ENCODE measurements at places on chromosomes 7 and 10.

DNA sequence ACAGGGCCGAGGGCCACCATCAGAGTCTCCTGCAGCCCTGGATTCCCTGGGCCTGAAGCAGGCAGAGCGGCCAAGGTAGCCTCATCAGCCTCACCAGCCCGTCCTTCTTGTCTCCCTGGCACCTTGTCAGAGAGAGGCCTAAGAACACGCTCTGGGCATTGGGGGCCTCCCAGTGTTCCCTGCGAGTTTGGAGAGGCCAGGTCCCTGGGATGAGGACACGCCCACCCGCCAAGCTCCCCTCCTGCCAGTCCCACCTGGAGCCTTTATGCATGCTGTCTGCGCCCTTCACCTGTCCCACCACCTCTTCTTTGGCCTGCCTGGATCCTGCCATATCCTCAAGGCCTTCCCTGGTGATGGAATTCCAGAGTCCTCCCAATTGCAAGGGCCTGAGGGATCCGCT is 69.2 kb downstream of the LHPP start:
- DNase-seq = no peak

GRCh38 chr10:109978481-109978880 is 29.3 kb upstream of the ADD3 start:
- DNase-seq = no peak

GRCh38 chr7:137930581-137930980 is 71.3 kb downstream of the CREB3L2 start:
- DNase-seq = no peak

DNA sequence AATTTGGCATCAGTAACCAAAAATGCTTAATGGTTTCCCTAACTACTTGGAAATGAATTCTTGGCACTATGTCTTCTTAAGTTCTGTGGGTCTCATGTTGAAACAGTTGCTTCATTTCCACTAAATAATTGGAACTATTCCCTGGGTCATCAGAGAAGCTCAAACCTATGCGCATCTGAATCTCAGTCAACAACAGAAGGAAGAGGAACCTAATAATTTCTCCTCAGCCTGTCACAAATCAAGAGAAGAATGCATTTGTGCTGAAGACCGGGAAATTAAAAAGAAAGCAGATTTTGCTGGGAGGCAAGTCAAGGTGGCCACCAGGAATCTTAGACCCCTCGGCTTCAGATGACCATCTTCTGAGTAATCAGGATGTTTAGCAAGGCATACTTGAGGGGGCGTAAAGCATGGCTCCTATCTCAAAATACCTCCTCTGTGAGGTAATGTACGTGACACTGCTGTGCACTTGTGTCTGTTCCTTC is 41.4 kb downstream of the TOMM7 start:
- DNase-seq = no peak

GRCh38 chr7:145378197-145378596 is 542.3 kb upstream of the TPK1 start:
- DNase-seq = no peak

GRCh38 chr10:36489181-36489580 is 636.2 kb upstream of the ANKRD30A start:
- no peak for DNase-seq

GRCh38 chr7:71339924-71340323 is 208.0 kb downstream of the GALNT17 start:
- no peak for DNase-seq

DNA sequence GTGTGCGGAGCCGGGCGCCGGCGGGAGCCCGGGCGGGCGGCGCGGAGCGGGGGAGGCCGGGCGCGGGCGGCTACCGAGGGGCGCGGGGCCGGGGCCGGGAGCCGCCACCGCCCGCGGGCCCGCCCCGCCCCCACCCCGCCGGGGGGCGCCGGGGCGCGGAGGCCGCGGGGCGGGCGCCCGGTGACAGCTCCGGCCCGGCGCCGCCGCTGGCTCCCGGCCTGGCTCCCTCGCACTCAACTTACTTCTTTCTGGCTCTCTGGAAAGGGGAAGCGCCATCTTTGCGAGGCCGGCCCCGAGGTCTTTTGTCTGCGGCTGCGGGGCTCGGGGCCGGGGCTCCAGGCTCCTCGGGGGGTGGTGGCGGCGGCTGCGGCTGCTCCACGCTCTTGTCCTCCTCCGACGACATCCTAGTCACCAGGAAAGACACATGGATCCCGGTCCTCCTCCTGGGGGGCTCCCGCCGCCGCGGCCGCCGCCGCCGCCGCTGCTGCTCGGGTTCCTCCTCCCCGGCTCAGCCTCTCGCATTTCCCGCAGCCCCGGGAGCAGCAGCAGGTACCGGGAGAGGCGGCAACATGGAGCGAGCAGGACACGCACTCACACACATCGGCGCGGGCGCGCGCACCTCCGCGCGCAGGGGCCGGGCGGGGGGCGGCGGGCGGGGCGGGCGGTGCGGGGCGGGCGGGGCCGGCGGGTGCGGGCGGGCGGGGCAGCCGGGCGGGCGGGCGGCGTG is at the start of gene KMT2C:
Gene KMT2C, minus strand, starts transcription at position 620 of the 727 bp plus-strand sequence. Its CDS starts 217 bp downstream, at position 403.
- DNase-seq = no peak

DNA sequence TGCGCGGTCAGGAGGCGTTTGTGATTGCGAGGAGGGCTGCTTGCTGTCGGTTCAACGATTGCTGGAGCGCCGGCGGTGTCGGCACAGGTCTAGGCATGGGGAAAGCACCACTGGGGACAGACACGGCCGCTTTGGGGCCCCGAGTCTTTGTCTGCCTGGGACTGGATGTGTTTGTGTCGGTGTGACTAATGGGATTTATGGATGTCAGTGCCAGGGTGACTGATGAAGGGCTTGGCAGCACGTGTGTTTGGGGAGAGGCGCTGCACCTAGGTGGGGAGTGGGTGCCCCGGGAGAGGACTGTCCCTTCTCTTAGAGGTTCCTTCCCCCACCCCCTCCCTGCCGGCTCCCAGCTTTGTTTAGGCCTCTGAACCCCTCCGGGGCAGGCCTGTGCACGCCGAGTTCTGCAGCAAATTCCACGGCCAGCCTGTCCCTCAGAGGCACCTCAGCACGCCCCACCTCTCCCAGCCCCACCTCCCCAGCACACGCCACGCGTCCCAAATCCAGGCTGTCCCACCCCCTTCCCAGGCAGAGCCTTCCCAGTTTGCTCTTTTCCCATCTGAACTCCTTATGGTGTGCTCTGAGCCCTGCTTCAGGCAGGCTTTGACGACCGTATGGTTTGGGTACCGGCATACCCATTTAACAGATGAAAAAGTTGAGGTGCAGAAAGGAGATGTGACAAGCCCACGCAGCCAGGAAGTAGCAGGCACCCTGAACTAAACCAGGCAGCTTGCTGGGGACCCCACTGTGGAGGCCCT is 6.4 kb upstream of the TNRC18 start:
- DNase-seq = no peak

GRCh38 chr10:77494327-77494726 is 143.3 kb downstream of the KCNMA1 start:
- no peak for DNase-seq

DNA sequence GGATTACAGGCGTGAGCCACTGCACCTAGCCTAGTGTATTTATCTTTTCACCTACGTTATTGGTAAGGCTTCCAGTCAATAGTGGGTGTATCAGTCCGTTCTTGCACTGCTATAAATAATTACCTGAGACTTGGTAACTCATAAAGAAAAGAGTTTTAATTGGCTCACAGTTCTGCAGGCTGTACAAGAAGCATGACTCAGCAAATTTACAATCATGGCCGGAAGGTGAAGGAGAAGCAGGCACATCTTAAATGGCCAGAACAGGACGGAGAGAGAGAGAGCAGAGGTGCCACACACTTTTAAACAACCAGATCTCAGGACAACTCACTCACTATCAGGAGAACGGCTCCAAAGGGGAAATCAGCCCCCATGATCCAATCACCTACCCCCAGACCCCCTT is 873.3 kb upstream of the AUTS2 start:
- DNase-seq = no peak

- DNase-seq = no peak
Measured at GRCh38 chr7:149825567-149826343, 12.4 kb upstream of the ZNF862 start.

DNA sequence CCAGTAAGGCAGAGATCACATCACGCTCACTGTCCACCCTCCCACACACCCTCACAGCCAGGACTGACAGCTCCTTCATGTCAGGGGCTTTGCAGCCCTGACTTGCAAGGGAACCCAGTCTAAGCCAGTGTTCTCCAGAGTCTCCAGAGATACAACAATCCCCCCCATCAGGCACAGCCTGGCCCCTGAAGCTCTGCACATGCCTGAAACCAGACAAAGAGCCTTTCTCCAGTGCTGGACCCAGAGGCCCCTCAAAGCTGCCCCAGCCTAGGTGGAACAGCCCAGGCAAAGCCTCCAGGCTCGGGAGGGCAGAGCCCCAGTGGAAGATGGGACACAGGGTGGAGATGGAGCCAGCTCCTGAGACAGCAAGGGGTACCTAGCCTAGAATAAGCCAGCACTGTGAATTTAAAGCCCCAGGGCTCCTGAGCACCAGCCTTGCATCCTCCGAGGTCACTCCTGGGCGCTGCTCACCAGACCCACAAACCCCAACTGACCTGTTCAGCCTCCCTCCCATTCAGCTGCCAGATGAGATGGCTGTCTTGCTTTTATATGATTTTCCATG is 50.2 kb downstream of the GRID1 start:
- peak; percentile 65 for DNase-seq
